ENCODE measurements at places on chromosomes 5 and 9.

DNA sequence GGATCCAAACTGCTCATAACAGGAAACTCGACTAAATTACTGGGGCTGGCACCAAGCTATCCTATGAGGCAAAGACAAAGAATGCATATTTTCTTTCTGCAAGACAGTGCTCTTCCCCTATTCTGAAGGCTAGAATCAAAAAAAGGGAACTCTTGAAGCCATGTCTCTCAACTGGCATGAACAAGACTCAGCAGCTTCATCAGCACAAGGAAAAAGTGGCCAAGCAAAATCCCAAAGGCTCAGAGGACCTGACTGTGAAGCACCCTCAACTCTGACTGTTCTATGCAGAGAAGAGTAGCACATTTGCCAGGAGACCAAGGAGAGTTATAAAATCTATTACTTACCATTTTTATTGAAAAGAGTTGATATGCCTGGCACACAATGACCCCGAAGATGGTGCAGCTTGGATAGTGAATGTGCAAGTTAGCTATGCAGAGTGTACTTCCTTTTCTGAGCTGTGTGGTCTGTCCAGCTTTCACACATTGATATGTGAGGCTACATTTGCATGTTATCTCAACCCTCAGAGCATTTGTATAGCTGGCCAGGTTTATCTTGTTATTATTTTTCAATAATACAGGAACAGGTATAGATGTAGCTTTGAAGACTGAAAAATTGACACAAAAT is 51.0 kb upstream of the FYB1 start:
- no peak for DNase-seq

DNA sequence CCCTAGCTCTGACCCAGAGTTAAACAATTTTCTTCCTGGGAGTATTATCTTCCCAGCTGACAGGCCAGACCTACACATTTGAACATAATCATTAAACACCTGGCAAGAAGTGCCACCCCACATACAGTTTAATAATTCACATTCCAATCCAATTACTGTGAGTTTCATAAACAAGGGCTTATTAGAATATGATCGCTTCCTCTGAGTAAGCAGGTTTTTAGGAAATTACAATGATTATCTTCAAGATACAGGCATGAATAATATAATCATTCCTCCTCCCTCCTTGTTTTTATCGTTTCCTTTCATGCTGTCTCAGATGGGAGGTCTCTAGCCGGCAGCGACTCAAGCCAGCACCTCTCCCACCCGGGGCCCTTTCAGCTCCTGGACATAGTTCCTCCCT is 15.8 kb upstream of the KIF4B start:
- no peak for DNase-seq

- DNase-seq = no peak
Measured at GRCh38 chr5:150584556-150585335, 55.7 kb upstream of the SYNPO start.

DNA sequence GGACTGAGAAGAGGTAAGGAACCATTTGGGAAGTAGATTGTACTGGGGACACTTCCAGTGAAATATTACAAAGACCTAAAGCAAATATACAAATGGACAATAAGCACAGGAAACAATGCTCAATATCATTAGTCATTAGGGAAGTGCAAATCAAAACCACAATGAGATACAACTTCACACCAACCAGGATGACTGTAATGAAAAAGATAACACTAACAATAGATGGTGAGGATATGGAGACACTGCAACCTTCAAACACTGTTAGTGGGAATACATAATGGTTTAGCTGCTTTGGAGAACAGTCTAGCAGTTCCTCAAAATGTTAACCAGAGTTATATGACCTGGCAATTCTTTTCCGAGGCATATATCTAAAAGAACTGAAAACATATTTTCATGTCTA is 149.7 kb downstream of the TRPM3 start:
- no peak for DNase-seq

DNA sequence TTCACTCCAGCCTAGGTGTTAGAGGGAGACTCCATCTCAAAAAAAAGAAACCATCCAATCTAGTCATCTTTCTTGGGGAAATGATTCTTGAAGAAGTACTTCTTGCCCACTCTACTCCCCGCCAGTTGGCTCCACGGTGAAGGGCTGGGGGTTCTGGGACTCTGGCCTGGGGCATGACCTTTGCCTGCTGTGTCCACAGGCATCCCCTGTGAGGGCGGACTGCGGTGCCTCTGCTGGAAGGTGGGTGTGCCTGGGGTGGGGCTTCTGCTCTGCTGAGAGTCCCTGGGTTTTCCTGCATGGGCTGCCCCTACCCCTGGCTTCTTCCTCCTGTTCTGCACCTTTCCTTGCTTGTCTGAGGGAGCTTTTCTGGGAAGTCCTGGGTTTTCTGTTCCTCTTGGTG is 3.5 kb downstream of the TBC1D13 start:
- no peak for DNase-seq

All from RPMI8226 (cell line).